Hypothalamus (tissue), 51 donors: ENCODE measurements at places on chromosomes 2 and 18.

DNA sequence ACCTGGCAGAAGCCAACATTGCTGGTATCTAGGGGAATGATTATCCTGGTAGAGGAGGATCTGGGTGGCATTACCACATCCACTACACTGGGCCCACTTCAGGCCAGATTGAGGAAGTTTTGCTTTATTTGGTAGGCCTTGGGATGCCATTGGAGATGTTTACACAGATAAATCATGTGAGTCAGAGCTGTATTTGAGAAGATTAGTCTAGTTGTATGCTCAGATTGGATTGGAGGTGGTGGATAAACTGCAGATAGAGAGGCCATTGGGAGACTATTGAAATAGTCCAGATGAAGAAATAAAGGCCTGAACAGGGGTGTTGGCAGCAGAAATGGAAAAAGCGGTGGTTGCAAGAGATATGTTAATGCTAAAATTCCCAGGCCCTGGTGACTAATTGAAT, 81.5 kb downstream of the EFEMP1 start:
- DNase-seq, result no peak

- no peak for DNase-seq
These were observed 1.7 kb downstream of the SLC1A4 start for GRCh38 chr2:64990876-64991275.

DNA sequence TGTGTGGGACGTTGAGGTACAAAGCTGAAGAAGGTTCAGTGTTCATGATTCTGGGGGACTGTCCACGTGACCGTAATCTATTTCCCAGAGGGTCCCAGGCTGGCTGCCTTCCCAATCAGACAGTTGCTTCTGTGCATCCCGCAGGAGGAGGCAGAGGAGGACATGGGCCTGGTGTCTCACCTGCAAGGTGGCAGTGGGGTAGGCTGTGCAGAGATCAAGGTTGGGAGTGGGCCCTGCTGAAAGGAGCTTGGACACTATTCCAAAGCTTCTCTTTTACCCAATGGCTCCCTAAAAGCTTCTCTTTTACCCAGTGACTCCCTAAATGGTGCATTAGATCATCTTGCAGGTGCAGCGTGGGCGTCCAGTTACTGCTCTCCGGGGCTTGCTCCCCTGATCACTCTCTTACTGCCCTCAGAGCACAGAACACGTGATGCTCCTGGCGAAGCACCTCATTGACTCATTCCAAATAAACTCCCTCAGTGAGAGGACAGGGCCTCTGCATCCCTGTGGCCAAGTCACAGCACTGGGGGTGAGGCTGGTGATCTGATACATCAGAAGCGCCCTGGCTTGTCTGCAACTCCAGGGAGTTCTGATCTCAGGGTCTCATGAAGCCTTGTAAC, 41.5 kb downstream of the RNF144A start:
- no peak for DNase-seq

- DNase-seq, result no peak
These were observed 205.2 kb downstream of the PRKCE start for GRCh38 chr2:45856391-45857274.

DNA sequence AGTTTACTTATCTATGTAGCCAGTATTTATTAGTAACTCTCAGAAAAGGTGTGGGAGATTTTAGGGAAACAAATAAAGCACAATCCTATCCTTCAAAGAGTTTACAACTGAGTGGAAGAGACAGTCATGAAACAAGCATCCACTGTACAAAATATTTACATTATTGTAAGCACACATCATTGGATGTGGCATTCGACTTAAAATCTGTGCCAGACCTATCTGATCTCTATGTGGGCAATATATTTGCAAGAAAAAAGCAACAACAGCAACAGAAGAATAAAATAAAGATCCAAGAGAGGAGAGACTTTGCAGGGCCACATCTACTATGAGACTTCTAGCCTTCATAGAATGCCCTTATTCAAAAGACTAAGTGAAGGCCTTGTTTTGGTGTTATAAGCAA, 882.1 kb upstream of the PIK3C3 start:
- DNase-seq, result no peak

DNA sequence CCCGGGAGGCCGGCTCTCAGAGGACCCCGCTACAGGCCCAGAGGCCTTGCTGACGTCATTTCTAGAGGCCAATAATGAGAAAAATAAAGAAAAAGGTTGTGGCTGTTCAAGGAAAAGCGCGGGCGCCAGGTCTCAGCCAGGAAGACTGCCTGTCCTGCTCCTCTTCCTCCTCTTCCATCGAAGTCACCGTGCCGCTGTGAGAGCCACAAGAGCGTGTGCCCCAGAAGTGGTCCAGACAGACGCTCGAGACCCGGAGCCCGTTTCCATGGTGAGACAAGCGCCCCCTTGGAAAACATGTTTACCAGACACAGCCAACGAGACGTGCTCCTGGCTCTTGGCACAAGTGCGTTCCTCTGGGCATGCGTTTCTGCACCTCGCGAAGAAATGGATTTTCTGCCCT, 210.5 kb downstream of the HDAC4 start:
- DNase-seq, result no peak

GRCh38 chr2:106272216-106272807, 78.2 kb upstream of the UXS1 start:
- no peak for DNase-seq

DNA sequence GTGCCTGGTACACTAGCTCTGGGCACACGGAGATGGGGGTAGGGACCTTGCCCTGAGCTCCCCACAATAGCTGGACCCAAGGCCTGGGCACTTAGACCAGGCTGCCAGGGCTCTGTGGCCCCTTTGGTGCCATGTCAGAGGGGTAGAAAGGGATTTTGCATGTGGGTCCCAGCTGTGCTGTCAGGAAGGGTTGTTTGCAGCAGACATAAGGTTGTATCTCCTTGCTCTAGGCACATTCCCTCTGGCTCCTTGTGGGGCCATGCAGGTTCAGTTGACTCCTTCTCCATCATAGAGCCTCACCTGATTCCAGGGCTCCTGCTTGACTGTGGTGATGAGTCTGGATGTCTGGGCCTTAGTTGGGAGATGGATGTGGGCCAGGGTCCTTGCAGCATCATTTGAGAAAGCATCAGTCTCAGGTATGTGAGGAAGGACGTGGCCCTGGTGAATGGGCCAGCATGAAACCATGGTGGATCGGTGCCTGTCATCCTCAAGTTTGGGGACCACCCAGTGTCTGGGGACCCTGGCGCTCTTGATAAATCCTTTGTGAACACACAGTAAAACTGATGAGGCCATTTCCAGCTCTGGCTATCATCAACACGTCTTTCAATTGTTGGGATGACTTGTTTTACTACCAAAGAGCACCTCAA, 461.9 kb upstream of the HS6ST1 start:
- no peak for DNase-seq

DNA sequence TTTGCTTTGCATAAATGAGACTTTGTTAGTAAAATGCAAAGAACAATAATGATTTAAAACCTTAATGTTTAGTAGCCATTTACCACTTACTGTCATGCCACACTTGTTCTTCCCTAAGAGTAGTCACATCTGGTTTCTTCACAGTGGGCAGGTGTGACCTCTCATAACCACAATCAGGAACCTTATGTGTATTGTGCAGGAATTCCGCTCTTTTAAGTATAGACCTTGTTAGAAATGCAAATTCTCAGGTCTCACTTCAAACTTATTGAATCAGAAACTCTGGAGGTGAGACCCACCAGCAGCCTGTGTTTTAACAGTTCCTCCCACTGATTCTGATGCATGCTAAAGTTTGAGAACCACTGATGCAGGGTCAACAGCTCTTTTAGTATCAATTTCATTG, 518.8 kb upstream of the MEX3C start:
- DNase-seq, result no peak

GRCh38 chr2:197839327-197839726, 34.9 kb downstream of the PLCL1 start:
- DNase-seq, result no peak

DNA sequence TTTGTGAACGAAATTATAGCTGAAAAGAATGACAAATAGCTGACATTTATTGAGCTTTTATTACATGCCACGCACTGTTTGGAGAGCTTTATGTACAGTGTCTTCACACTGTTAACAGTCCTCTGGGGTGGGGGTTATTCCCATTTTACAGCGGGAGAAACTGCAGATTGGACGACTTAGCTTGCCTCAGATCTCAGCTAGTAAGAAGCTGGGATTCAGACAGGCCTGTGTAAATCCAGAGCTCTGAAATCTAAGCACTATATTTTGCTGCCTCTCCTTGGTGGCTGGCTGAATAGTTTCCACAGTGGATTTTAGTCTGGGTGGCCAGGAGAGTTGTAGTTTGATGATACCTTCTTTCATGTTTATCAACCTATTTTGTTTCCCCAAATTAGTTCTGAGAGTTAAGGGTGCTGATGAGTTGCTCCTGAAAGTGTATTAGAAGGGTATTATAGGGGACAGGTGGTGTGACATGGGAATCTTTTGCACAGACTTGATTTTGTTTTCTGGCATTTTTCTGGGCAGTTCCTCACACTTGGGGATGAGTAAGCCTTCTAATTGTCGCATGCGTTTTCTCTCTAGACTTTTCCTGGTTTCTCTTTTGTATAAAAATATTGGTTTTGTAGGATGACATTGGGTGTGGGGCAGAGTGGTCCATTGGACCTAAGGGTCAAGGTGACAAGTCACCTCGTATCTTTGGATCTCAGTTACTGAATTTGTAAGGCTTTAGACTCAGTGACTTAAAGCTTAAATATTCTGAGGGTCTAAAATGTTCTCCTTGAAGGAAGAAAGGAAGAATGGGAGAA, 1.5 kb downstream of the ACSL3 start:
- DNase-seq, result no peak

GRCh38 chr2:129006901-129007300, 688.2 kb upstream of the HS6ST1 start:
- DNase-seq, result no peak

GRCh38 chr2:236001854-236002253, 166.3 kb downstream of the GBX2 start:
- DNase-seq, result no peak

DNA sequence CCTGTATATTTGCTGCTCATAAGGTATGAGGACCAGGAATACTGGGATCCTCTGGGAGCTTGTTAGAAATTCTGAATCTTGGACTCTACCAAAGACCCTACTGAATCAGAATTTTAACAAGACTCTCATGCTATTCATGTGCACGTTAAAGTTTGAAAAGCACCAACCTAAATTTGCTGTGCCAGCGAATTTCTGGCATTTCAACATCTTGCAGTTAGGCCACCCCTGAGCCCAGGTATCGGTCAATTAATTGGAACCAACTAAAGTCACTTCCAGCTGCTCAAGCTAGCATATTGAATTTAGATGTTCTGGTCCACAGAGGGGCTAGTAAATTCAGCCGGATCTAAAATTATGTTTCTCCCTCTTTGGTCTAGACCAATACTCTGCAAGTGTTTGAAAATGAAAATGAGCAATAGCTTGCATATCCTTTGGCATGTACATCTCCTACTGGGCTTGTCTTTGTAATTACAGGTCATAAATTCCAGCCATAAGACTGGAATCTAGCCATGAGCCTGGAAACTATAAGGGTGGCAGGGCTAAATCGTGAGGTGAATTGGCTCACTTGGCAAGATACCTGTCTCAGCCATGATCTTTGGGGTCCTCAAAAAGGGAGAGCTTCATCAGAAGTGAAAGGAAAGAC, 72.4 kb downstream of the SKA1 start:
- DNase-seq, result no peak

DNA sequence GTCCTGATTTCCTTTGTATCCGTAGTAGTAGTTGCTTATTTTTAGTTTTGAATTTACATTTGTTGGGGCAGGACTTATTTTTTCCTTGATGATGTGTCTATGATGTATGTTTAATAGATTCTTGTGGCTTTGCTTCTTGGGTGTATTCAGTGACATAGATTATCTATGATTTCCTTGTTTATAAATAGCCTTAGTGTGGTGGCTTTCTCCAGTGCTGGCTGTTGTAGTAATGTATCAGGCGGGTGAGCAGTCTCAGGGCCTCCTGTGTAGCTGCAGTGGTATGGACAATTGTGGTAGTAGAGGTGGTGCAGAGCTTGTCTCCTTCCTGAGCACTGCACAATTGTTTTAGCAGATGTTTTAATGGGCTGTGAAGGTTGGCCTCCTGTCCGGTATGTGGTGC, 60.5 kb downstream of the SMCHD1 start:
- DNase-seq, result no peak

DNA sequence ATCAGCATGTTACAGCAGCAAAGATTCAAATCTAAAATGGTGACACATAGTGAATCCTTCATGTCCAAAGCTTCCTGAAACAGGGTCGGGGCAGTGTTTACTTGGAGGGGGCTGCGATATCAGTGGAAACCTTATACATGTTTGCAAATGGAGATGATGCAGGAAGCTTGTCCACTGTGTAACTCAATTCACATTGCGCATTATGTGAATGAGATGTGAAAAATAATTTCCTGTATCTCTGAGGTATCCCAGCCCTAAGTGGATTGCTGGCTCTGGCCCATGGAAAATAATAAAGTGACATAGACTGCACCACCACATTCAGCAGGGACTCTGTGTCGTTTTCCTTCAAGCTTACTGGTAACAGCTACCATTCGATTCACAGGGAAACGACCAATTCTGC, 505.5 kb downstream of the GALR1 start:
- no peak for DNase-seq

DNA sequence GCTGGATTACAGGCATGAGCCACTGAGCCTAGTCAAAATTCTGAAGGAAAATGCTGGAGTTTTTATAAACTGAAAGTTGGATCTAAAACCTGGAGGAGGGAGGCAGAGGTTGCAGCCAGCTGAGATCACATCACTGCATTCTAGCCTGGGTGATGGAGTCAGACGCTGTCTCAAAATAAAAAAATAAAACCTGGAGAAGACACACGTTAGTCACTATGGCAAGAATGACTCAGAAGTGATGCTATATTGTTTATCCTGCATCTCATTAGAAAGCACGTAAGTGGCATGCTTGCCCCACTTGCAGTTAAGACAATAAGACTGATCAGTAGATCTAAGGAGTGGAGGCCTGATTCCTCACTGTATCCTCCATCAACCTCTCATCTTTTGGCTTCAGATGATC, 106.6 kb upstream of the STON1 start:
- no peak for DNase-seq

- no peak for DNase-seq
These were observed 18.1 kb upstream of the B4GALT6 start for GRCh38 chr18:31702449-31702848.

DNA sequence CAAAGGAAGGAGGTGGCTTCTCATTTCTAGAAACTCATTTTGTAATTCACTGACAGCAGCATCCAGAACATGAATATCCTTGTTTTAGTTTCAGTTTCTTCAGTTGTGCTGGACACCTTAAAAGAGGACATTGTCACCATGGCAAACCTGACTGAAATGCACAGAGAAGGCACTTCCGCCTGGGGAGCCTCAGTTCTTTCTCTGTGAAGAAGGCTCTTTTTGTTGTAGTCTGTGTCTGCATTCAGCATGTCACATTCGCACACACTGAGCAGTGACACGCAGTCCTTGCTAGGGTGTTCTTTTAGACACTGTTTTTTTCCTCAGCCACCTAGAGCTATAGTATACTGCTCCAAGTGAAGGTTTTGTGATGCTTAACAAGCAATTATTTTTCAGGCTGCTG, 9.5 kb upstream of the RPRM start:
- DNase-seq, result no peak

- DNase-seq, result no peak
These were observed 3.1 kb downstream of the DLX1 start for GRCh38 chr2:172088245-172089004.

- DNase-seq, result no peak
These were observed 318.7 kb downstream of the MEIS1 start for GRCh38 chr2:66753660-66754059.
